ENCODE measurements at places on chromosomes 12 and 14. TPM values are rescaled to one million over a fixed set of nuclear protein-coding genes. Genes with fewer than 3 reads are reported as not detected.

GRCh38 chr12:124893792-124894516 lies 20.5 kb downstream of the UBC start:
- DNase-seq = no peak

GRCh38 chr12:18576104-18576626 lies 161.6 kb downstream of the PLCZ1 start:
- no peak for DNase-seq

DNA sequence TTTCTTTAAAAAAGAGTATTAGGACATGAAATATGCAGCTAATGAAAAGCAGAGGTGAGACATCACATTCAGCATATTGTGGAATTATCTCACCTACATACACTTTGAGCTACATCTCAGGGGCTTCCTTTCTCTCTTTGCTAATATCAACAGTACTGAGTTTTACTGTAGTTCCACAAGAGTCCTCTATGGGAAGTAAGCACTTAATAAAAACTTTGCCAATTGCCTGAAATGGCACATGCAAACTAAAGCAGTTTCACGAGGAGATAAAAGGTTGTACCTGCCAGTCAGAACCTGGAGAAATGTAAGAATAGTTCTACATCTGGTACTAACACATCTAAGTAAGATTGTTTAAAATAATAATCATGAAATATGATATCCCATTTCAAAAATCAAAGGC lies 73.5 kb upstream of the GPHB5 start:
- no peak for DNase-seq

DNA sequence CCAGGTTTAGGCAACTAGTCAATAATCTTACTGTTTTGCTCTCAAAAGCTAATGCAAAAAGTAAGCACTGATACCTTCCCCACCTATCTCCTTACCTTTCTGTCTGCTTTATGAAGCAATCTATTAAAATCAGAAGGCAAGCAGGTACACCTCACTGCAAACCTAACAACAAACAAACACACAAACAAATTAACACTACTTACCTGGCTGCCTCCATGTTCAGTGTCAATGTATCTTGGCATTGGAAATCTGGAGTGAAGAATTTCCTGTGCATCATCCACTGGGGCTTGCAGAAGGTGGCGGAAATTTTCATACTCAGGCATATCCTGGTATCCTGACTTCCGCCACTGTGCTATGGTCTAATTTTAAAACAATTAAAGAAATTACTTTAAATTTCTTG lies 62.5 kb downstream of the SEC23A start:
- no peak for DNase-seq

GRCh38 chr12:2288471-2288870 lies 235.7 kb downstream of the CACNA1C start:
- no peak for DNase-seq

The TAS2R20 gene
- polyA plus RNA-seq = 0.47 TPM

The TSPAN19 gene
- 1.3 TPM for polyA plus RNA-seq

Data from kidney (tissue), 22 donors.